Bone marrow (tissue), 2 donors: ENCODE measurements at places on chromosomes 6 and 20.

DNA sequence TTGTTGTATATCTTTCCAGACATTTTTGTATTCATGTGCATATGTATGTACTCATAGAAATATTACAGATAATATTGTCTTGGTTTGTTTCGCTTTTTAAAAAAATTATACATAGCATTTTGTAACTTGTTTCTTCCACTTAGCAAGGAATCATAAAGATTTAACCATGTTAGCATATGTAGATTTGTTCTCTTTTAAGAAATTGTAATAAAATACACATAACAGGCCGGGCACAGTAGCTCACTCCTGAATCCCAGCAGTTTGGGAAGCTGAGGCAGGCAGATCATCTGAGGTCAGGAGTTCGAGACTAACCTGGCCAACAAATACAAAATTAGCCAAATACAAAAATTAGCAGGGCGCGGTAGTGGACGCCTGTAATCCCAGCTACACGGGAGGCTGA, 44.4 kb upstream of the CSE1L start:
- no peak for DNase-seq

DNA sequence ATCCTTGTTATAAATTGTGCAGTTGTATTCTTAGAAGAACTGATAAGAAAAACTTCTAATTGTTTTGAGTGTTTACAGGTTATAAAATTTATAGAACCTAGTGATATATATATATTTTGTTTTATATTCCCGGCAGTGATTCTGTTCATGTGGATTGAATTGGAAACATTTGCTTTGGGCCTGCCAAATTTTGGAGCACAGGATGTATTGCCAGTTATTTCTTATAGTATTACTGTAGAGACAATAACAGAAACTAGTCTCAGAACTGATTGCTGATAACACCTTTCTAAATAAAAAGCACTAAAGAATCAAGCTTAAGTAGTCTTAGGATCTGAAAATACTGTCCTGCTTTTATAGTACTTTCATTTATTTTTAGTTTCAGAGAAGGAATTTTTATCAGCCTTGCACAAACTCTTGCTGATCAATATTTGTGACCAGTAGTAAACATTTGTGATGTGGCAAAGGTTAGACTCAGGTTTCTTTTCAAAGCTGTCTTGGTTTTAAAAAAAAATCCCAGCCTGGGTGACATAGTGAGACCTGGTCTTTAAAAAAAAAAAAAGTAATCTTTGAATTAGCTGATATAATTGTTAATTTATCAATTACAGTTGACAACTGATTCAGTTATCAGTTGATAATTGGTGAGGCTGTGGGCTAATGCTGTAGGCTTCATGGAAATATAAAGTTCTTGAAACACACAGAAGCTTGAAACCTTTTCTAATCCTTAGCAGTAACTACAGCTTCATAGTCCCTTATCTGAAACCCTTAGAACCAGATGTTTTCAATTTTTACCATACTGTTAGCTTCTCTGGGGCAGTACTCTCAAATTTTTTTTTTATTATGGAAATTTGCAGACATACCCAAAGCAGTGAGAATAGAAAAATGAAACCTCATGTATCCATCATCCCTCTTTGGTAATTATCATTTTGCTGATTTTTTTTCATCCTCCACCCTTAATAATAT, 42.4 kb downstream of the RNGTT start:
- no peak for DNase-seq

DNA sequence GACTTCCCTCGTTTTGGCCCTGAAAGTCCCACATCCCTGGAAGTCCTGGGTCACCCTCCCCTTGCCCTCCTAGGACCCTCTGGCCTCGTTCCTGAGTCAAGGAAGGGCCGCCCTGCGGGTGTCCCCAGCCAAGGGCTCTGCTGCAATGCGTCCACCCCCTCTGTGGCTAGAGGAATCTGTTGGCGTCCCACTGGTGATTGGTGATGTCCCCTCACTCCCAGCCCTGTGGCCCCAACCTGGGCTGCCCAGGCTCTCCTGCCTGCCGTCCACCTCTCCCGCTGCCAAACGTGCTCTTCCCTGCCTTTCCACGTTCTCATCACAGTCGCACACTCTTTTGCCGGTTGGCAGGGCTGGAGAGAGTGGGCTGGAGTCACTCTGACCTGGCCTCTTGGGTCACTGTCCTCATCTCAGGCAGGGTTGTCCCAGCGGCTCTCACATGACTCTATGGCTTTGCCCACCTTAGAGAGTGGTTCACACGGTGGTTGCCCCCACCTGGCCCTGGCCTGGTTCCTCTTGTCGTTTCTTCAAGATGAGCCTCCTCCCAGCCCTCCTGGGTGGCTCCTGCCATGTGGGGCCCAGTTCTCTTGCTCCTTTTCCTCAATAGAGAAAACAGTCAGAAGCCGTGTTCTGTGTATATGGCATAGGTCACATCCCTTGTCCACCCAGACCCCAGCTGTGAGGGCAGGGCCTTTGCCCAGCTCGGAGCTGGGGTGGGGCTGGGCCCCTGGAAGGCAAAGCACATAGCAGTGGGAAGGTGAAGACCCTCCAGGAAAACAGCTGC, 100.9 kb downstream of the TMEM242 start:
- no peak for DNase-seq

- no peak for DNase-seq
These were observed 20.9 kb downstream of the TPX2 start for GRCh38 chr20:31759836-31760518.

- no peak for DNase-seq
These were observed 155.4 kb downstream of the SYCP2 start for GRCh38 chr20:59777814-59778575.

DNA sequence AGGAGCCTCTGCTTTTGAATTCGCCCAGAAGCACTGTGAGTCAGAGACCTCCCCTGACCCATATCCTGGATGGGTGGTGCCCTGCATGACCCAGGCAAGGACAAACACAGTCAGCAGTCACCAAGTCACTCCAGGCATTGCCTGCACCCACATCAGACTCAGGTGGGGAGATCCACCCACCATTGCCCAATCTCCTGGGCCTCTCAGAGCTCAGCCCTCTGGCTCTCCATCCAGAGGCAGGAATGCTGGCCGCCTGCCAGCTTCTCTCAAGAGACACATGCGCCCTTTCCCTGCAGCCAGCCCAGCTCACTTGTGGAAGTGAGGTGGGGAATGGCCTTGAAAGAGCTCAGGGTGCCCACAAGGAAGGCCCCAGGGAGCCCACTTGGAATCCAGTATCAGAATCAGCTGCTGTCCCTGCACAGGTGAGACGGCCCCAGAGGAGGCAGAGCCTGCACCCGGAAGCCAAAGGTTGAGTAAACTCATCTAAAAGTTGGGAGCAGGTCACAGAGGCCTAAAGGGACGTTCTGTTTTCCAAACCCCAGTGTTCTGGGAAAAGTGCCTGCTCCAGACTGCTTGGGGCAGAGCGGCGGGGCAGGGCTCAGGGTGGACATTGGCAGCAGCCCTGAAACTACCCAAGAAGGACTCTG, 129.8 kb downstream of the PREX1 start:
- no peak for DNase-seq

DNA sequence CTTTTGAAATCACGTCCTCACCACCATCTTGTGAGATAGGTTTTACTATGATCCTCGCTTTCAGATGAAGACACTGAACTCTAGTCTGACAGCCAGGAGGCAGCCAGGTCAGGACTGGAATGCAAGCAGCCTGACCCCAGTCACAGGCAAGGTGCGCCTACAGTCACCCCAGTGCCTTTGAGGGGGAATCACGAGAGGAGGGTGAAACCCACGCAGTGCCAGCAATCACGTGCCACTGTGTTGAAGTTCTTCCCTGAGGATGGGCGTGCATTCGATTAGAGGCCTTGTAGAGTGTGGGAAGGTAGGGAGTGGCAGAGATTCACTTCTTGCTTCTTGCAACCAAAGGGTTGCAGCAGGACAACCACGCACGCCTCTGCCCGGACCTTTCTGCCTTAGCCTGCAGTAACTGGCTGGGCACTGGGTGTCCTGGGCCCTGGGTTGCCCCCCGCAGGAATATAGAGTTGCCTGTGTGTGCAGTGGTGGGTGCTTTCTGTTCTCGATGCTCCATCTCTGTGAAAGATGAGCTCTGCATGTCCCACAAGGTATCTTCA, 33.7 kb upstream of the IRF4 start:
- no peak for DNase-seq

DNA sequence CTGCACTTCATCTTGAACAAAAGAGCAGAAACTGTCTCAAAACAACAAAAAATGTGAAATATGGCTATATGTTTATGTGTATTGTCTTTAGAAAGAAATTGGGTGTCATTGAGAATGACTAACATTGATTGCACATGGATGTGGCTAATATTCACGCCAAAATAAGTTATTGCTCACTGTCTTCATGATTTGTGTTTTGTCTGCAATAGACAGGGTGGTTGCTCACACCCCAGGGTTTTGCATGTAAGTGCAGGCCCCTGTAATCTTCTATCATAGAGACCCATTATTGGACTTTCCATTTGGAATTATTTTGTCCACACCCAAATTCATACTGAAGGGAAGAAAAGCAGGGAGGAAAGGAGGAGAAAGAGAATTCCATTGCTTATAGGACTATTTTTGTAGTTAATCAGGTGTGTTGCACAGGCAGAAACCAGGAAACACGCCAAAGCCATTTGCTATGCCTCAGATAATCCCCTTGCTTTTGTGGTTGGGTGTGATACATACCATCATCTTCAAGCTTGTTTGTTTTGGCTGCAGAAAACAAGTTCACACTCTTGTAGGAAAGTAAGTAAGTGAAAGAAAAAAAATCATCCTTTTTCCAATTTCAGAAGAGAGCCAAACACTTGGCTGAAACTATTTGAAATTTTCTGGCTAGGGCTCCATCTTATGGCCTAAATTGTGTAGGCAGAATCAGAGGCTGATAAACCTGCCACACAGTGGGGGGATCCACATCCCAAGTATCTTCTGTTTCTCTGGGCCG, 214.1 kb downstream of the COL12A1 start:
- no peak for DNase-seq

DNA sequence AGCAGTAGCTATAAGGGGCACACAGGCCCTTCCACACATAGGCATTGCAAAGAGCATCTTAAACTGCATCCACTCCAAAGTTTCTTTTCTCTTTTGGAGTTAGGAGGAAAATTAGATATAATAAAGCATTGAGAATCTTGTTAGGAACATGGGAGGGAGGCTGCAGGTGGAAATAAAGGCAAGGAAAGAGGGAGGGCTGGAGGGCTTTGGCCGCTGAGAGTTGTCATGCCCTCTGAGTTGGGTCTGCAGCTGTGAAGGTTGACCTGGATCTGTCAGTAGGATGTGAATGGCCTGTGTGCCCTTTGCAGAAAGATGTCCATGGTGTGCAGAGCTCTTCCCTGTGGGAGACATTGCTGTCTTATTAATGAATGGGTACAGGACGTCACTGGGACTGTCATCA, 134.0 kb downstream of the FNDC1 start:
- no peak for DNase-seq

DNA sequence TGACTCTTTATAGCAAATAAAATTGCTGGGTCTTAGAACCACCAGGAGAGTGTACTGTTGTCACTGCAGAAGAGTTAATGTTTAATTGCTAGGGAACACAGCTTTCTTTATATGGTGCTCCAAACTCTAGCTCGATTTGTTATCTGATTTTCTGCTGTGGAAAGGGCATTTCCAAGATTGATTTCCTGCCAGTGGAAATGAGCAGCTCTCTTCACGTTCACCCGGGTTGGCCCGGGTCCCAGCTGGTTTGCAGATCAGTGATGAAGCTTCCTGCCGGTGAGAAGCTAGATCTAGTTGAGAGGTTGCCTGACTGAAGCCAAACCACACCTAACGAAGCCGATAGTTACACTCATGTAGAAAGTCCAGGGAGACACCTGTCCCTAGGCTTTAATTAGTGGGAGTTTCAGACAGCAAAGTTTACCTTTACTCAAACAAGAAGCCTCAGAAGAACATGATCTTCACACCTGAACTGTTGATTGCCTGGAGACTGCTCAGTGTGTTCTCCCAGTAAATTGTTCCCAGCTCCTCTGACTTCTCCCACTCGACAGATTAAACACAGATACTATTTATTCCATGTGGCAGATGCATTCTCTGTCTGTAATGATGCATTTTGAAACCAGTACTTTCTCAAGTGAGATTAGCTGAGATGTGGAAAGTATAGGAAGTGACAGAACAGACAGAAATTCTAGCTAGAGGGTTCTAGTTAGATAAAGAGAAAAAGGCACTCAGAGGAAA, 27.8 kb downstream of the PAQR8 start:
- DNase-seq: no peak

GRCh38 chr20:16611817-16612216, 38.6 kb upstream of the KIF16B start:
- DNase-seq: no peak

DNA sequence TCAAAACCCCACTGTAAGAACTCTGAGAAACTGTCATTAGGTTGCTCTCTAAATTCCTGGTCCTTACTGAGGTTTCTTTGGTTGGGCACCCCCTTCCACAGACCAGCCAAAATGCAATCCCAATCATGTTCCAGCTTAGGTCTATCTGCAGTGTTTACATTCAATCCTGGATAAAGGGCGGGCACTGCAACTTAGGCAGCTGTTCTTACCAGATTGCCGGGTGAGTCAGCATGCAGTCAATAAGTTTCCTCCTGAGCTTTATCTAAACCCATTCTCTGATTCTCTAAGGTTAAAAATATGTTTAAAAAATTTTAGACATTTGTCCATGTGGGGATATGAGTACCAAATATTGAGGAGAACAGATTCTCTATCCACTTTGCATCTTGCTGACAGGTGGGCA, 197.8 kb downstream of the HAO1 start:
- no peak for DNase-seq

DNA sequence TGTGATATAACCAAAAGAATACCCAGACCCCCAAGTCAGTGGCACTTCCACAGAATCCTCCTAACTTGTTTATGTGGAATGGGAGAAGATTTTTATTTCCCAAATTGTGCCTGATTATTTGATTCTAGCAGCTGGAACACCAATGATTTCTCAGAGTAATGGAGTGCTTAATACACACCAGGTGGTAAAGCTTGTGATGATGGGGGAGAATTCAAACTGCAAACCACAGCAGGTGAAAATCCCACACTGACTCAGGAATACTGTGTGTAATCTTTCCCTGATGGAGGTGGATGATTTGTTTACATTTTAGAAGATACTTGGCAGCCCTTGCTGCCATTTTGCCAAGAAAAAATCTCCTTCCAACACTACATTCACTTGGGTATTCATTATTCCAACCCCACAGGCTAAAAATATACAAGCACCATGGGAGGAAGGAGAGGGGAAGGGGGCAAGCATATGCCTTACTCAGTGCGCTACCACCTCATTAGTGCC, 212.7 kb upstream of the PLN start:
- no peak for DNase-seq

- DNase-seq: no peak
These were observed 3.9 kb upstream of the INSM1 start for GRCh38 chr20:20363799-20364592.

DNA sequence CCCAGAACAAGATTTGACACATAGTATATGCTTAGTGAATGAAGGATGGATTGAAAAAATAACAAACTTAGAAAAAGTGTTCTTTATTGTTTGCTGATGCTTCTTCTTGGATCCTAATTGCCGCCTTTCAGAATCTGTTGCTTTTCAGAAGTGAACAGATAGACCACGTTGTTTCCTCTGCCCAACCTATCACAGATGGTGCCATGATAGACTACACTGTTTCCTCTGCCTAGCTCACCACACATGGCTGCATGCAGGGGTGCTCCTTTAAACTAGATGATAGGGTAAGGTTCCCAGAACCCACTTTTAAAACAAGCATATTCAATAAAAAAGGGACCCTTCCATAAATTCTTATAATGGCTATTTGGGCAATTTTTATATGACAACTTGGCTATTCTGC, 4.6 kb upstream of the RGS17 start:
- no peak for DNase-seq
